AG04449 (cell line): ENCODE measurements at places on chromosomes 6 and 20.
A peak's percentile ranks its signal among the peaks of the same experiment; 100 is the strongest.

DNA sequence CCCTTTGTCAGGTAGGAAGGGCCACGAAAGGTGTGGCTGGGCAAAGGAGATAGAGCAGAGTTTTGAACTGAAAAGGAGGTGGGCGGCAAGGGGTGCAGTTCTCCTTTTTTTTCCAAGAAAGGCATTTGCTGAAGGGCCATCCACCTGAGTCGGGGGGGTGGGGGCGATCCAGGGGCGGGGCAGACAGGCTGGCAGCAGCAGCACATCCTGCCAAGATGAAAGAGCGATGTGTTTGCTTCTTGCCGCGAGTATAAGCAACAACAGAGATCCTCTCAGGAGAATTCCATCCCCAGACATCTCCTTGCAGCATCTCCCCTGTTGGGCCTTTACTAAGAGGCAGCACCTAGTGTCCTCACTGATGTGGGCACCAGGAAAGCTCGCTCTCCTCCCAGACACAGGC, 516.5 kb downstream of the CD83 start:
- no peak for DNase-seq

DNA sequence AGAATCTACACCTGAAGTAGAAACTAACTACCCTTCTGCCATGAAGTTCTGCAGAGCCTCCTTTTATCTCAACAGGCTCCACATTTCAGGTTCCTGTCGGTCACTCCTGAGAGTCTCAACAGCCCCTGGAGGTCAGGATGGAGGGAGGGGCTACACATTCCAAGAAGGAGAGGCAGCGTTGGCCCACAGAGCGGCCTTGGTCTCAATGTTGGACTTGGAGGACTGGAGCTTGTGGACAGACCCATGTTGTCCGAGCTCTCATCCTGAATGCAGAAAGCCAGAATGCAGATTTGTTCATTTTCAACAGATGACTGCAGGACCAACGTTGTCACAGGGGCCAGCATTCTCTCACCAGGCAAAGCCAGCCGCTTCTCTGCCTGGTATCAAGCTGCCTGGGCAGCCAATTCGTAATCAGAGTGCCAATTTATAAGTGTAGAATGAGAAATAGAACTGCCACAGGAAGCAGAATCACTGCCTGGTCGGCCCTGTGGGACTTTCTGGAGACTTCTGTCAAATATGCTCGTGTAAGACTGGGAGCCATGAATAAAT, 212.5 kb upstream of the SNX9 start:
- DNase-seq = no peak

DNA sequence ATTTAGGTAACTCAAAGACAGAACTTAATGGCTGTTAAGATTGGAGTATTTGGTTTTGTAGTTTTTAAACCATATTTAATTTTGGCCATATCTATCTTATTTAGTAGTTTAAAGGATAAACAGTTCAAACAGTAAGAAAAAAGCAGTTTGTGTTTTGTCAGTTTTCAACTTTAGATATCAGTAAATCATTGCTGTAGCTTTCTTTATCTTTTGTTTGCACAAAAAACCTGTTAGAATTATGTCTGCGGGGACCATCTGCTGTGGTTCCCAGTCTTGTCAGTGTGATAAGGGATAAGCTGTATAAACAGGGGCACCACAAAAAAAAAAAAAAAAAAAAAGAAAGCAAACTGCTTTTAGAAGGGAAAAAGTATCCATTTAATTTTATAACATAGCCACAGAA, 40.9 kb downstream of the CDKAL1 start:
- no peak for DNase-seq

DNA sequence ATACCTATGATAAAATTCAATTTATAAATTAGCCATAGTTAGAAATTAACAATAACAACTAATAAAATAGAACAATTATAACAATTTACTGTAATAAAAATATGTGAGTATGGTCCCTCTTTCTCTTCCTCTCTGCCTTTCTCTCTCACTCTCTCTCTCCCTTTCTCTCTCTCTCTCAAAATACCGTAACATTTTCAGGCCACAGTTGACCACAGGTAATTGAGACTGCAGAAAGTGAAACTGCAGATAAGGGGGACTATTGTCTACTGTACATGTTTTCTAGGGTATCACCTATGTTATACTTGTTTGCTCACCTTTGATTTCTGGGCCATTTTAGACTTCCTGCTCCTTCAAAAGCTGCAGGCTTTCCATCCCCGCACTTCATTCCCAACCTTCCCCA, 46.8 kb downstream of the LY86 start:
- DNase-seq = no peak

DNA sequence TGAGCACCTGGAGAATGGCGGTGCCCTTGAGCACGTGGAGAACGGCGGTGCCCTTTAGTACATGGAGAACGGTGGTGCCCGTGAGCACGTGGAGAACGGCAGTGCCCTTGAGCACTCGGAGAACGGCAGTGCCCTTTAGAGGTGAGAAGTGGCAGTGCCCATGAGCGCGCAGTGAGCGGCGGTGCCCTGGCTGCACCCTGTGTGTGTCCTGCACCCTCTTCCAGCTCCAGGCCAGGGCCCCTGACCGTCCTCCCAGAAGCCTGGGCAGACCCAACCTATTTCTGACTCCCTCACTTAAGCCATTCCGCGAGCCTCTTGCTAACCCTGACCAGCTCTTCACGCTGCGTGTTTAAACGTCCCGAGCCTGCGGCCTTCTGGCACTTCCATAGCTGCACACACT, 151.3 kb downstream of the DLL1 start:
- no peak for DNase-seq

DNA sequence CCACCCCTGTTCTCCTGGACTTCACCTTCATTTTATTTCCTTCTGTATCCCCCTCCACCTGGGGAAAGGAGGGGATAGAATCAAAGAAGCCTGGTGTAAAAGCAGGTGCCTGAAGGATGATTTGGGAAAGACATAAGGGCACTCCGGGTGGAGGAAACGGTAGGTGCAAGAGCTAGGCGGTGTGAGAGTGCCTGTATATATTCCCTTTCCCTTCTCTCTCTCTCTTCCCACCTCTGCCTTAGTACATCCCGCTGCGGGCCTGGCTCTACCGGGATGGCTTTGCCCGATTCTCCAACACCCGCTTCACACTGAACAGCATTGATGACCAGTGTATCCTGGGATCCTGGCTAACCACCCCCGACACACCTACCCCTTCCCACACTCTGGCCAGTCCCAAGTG, 26.2 kb downstream of the PDRG1 start:
- no peak for DNase-seq

DNA sequence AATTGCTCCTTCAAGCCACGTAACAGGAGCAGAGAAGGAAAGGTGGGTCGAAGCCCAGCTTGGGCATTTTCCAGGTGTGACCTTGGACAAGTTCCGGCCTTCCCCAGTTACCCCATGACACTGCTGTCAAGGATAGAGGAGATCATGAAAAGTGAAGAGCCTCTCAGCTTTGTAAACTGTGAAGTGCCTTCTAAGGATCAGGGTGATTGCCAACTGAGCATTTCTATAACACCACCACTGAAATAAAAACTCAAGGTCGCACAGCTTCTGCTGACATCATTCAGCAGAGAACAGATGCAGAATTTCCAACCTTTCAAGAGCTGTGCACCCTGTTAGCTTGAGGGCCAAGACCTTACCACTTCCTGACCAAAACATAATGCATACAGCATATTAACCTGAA, 24.0 kb upstream of the ZMYND8 start:
- no peak for DNase-seq

DNA sequence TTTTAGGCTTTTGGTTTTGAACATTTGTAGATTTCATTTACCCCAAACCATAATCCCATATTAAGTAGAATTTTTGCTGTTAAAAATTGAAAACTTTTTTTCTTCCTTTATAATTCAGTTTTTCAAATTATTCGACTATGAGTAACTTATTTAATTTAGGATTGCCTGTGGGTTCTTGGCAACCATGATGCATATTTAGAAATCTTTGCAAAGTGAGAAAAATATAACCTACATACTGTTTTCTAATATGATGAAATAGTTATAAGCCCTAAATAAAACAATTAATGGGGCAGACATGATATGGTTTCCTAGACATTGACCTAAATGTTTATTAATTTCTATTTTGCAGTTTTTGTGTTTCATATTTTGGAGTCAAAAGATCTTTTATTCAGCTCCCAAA, 23.6 kb downstream of the NEDD9 start:
- no peak for DNase-seq

- no peak for DNase-seq
Observed at GRCh38 chr6:165090242-165090641, 219.2 kb downstream of the C6orf118 start.

DNA sequence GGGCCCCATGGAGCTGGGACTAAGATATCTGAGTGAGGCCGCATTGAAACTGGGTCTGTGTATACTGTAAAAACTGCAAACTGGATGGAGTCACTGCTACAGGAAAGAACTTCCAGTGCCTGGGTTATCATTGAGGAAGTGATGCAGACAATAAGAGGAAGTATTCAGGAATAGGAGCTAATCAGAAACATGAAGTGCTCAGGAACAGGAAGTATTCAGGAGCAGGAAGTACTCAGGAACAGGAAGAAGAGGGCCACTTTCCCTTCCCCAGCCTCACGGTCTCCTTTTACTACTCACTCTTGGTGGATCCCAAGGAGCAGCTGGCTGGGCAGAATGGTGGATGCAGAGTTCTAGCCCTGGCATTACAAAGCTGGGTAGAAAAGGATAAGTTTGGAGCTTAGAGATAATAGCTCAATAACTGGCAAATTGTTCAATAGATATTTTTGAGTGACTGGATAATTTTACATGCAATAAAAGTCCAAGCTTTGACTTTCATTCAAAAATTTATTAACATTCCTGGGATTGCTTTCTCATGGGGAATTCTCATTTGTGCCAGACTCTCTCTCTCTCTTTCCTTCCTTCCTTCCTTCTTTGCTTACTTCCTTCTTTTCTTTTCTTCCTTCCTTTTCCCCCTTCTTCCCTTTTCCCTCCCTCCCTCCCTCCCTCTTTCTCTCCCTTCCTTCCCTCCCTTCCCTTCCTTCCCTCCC, 82.2 kb upstream of the PAX1 start:
- DNase-seq = no peak

- no peak for DNase-seq
Observed at GRCh38 chr20:48904566-48905296, 16.8 kb upstream of the ARFGEF2 start.

DNA sequence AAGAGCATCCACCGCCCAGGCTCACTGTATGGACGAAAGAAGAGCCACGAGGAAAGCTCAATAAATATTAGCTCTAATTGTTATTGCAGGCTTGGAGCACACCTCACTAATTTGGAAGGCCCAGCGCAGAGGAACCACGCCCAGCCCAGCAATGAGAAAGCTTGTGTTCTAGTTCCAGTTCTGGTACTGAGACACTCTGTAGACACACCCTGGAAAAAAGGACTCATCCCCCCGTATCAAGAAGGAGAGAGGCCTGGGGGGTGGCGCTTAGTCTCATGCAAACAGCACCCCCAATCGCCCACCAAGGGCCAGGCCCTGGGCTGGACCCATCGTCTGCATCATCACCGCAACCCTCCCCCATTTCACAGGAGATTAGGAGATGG, 156.9 kb downstream of the BMP7 start:
- DNase-seq = no peak

DNA sequence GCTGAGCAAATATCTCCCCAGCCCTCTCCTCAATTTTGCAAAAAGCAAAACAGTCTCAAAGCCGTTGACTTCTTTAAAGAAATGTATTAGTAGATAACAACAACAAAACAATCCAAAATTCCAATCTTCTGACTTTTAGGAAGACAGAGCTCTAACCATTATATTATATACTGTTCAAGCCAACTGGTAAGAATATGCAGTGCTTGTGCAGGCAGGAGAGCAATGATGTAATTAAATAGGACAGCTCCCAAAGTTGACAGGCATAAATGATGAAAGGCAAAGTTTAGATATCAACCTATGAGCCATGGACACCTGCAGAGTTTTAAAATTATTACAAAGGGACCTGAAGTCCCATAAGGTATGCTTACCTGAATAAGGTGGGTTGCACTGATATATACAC, 16.6 kb upstream of the CEP85L start:
- DNase-seq = no peak

- peak; percentile 87 for DNase-seq
Observed at GRCh38 chr20:41177636-41178035, 40.3 kb downstream of the PLCG1 start.
